ENCODE measurements at places on chromosomes 1 and 21. TPM values are rescaled to one million over a fixed set of nuclear protein-coding genes. Genes with fewer than 3 reads are reported as not detected.

The MAP3K21 gene
- total RNA-seq, result 0.51 TPM

- DNase-seq, result no peak
Observed at GRCh38 chr1:66283622-66284041, 250.3 kb upstream of the SGIP1 start.

- DNase-seq, result no peak
Observed at GRCh38 chr21:42172596-42173483, 46.1 kb upstream of the ABCG1 start.

The IFI44L gene
- total RNA-seq, result 6.5 TPM

The ASTN1 gene
- 0.28 TPM for total RNA-seq

The ERICH3 gene
- total RNA-seq, result 0.05 TPM

The LRIF1 gene
- 6.1 TPM for total RNA-seq

The FAM167B gene
- total RNA-seq, result 2.8 TPM

The ASPM gene
- total RNA-seq, result 45.3 TPM

DNA sequence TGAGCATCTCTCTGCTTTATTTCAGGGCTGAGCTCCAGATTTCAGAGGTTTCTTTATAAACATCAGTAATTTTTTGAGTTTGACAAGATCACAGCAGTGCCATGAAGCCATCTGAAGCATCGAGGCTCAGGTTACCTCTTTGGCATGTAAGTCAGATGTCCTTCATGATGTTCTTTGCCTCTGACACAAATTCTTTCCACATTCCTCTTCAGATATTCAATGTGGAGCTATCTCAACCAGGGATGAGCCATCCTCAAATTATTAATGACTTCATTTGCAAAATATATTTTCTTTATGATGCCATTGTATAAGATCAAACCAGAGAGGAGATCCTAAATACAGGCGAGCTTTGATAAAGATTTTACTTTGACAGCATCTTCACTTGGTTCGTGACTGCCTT, 256.7 kb downstream of the COL11A1 start:
- no peak for DNase-seq

The CHRM3 gene
- total RNA-seq, result 2.3 TPM

The S100A3 gene
- total RNA-seq, result not detected

DNA sequence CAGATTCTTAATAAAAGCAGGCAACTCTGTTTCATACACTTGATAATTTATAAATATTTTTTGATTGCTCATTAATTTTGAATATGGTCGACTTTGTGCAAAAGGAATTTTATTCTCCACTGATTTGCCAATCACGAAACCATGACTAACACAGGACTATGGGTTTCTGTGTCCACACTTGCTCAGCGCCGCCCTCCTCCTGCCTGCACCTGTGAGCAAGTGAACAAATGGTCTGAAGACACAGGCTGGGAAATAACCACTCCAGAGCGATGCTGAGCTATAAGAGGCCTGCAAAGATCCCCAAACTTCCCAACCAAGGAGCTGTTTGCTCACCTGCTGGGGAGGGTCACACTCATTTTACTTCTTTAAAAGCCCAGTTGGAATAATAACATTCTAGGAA, 19.6 kb downstream of the ABCB10 start:
- DNase-seq, result no peak

All from liver (tissue), 10 donors.